GM12892 (cell line): ENCODE measurements at places on chromosomes 4 and X.

DNA sequence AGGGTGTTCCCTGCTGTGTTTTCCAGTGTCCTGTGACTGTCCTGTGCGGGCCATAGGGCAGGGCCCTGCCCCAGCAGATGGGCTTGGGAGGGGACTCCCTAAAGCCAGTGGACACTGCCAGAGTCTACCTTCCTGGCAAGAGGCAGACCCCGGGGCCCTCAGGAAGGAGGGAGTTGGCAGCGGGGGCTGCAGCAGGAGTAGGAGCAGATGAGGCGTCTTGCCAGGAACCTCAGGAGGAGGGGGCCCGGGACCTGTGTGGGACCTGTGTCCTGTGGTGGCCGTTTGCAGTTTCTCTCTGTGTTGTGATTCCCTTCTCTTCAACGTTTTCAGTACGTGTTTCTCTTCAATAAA is 3.8 kb downstream of the PNMA3 start:
- no peak for DNase-seq

- no peak for DNase-seq
These were observed 810 bp downstream of the SPRY1 start for GRCh38 chr4:123397144-123398065.

DNA sequence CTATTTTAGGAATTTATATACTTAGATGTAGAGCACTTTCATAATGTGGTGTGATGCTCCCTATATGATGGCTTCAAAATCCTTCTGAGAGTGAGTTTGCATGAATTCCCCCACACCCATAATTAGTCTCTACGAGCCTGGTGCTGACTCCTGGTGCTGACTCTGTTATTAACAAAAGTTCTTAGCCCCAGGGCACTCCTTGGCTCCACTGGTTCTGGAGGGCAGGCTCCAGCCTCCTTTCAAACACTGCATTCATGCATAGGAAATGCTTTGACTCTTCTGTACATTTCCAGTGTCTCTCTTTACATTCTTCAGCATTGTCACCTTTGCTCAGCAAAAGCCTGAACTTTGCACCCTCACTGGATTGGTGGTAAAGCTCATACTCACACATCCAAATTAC is 64.0 kb downstream of the LNX1 start:
- DNase-seq = no peak

- no peak for DNase-seq
These were observed 43.6 kb downstream of the TSC22D3 start for GRCh38 chrX:107731831-107732502.

DNA sequence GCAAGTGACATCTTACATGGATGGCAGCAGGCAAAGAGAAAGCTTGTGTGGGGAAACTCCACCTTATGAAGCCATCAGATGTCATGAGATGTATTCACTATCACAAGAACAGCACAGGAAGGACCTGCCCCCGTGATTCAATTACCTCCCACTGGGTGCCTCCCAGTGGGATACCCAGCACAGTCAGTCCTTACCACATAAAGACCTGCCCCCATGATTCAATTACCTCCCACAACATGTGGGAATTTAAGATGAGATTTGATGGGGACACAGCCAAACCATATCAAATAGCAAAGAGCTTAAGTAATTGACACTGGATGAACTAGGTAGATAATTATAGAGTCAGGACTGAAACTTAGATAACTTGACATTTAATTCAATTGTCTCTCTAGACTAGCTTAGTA is 85.6 kb downstream of the SLIT2 start:
- DNase-seq = no peak

DNA sequence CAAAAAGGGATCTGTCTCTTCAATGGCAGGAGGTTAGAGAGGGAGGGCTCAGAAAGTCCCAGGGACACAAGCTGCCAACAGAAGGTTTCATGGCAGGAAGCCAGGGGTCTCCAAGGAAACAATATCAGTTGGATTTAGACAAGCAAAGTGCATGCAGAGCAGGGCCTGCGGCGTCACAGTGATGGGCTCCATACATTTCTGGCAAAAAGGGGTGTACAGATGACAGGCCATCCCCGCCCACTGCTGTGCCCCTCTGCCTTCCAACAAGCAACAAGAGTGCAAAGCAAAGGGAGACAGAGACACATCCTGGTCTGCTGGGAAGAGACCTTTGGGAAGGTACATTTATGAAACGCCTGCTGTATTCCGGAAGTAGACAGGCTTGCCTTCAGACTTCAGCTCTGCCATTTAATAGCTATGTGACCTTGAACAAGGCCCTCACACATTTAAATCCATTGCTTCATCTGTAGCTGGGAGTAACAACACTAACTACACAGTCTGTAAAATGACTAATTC is 121.2 kb downstream of the AFAP1 start:
- DNase-seq = no peak

DNA sequence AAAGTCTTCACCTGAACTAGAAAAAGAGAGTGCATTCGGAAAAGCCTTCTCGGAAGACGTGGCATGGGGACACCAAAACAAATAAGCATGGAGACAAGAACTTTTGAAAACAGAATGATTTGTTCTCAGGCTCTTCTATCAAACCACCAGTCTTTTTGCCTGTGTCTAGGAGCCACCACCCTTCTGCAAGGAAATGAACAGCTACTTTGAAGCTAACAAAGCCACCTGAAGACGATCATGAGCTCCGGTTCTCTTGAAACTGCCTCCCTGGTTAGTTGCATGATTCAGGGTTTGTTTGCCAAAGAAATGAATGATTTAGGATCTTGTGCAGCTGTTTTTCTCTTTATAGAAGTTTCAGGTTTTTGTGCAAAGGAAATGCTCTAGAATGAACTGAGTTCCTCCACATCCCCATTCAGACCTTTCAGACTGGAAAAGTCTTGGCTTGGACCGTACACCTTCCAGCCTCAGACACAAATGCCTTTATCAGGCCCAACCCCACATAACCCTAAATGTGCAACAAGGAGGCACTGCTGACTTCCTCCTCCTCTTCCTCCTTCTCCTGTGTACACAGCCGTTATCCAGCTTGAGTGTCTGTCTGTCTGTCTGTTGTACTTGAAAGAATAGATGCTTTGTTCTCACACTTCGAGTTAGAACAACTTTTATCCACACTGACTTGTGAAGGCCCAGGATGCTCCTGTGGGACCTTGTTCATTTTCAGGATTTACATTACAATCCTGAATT is 334.8 kb upstream of the KLF3 start:
- DNase-seq = no peak

GRCh38 chr4:164937576-164938270 is 39.7 kb downstream of the TRIM61 start:
- no peak for DNase-seq
